Non-pigmented ciliary epithelial cell (primary cell): ENCODE measurements at places on chromosomes 13 and 19.

GRCh38 chr19:11434703-11435056, 241 bp downstream of the ODAD3 start:
- DNase-seq = no peak

GRCh38 chr19:17553256-17553655, 2.2 kb upstream of the COLGALT1 start:
- peak; percentile 65 for DNase-seq

GRCh38 chr19:48210005-48210404, 39.5 kb downstream of the ZSWIM9 start:
- DNase-seq = no peak

GRCh38 chr19:40089462-40089861, 1.3 kb downstream of the ZNF780A start:
- DNase-seq = no peak

DNA sequence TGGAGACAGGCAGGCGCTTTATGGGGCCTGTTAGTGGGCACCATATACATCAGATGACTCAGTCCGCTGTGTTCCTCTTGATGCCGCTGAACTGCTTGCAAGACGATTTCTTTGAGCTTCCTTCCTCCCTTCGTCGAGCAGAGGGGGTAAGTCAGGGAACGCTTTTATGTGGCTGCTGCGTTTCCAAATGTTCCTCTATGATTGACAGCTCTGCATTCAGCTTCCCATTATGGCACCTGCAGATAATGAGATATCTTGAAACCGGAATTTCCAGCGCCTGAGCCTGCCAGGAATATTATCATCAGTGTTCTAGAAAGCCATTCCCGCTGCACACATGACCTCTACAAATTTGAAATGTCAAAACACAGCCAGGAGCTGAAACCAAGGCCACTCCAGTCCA, 257.0 kb downstream of the TSHZ3 start:
- no peak for DNase-seq

- DNase-seq = no peak
These were observed 136.3 kb upstream of the UFM1 start for GRCh38 chr13:38213314-38213713.

- no peak for DNase-seq
These were observed 13.4 kb upstream of the NALCN start for GRCh38 chr13:101429733-101430132.

GRCh38 chr13:21359855-21360254, 99.2 kb downstream of the ZDHHC20 start:
- no peak for DNase-seq

GRCh38 chr13:53042877-53043276, 14.3 kb downstream of the OLFM4 start:
- no peak for DNase-seq

DNA sequence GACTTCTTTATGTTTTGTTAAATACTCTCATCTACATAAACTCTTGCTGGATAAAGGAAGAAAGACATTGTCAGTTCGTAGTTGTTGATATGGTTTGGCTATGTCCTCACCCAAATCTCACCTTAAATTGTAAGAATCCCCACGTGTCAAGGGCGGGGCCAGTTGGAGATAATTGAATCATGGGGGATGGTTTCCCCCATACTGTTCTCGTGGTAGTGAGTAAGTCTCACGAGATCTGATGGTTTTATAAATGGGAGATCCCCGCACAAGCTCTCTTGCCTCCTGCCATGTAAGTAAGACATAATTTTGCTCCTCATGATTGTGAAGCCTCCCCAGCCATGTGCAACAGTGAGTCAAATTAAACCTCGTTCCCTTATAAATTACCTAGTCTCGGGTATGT, 3.6 kb downstream of the ADGRE1 start:
- DNase-seq = no peak

- no peak for DNase-seq
These were observed 27.7 kb downstream of the GADD45B start for GRCh38 chr19:2503521-2504109.

GRCh38 chr13:107974409-107974808, 240.9 kb downstream of the LIG4 start:
- no peak for DNase-seq

GRCh38 chr19:41843371-41843770, 1.1 kb downstream of the LYPD4 start:
- no peak for DNase-seq
